ENCODE measurements at places on chromosomes 5 and 9.

GRCh38 chr5:157657516-157657915, 5.3 kb upstream of the SOX30 start:
- no peak for DNase-seq

GRCh38 chr5:178274781-178275537, 42.4 kb upstream of the PHYKPL start:
- no peak for DNase-seq

DNA sequence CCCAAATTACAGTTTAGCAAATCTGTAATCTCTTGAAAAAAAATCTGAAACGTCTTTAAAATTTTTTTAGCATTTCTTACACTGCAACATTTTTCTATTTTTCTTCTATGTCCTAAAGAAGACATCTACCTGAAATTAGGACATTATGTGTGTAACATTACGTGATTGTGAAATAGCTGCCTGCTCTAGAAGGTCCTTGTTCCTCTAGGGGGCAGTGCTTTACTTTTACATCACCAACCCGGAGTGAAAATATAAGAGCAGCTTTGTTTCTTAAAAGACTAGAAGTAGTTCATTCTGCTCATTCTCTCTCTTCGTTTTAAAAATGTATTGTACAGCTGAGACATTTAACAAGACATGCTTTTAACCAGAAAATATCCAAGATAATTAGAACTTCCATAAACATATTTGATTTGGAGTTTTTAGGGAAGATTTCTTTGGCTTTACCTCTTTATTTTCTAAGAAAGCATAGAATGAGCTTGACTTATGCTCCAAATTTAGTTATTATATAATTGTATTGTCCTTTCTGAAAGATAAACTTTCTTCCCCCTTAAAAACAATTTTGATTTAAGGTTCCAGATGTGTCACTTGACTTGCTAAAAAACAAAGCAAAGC, 48.1 kb upstream of the RIOK2 start:
- peak; percentile 13 for DNase-seq

DNA sequence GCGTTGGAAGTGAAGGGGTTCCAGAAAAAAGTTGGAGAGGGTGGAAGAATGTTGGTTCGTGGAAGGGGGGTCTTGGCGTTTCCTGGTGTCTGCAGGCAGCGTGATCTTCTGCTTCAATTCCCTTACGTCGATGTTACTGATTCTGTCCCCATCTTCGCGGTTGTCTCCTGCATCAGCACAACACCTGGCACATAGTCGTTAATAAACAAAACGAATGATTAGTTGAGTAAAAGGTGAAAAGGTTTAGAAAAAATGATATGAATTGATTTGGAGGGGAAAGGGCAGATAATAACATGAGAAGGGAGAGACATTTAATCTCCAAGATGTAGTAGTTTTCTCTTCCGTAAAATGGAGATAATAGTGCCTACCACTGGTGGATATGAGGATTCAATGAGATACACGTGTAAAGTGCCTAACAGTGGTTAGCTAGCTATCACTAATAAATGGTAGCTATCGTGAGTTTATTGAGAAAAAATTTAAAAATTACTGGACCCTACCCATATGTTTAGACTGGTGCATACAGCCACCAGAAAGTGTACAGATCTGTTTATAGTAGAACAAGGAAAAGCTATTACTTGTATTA, 556 bp downstream of the MTREX start:
- no peak for DNase-seq

DNA sequence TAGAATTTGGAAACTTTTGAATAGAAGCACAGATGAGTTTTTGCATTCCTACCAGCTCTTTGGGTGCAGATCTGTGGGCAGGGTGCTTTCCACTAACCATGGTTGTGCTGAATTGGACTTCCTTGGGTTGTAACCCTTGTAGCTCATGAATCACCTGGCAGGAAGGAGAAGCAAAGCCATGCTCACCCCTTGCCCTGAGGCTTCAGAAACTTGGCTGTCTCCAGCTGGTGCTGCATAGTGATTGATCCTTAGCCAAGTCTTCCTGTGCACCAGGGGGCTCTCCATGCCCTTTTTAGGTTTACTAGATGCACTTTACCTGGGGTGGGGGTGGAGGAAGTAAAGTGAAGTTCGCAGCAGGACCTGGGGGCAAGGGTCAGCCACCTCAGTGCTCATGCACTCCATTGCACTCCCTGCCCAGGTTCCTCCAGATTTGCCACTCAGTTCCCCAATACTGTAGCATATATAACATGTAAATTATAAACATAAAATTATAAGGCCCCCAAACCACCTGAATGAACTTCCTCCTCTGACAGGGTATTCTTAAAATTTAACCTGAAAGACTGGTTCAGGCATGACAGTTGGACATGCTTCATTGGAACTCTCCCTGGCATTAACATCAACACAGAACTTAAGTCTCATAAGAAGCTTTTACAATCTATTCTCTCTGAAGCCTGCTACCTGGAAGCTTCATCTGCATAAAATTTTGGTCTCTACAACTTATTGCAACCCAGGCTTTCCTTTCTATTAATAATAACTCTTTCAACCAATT, 25.8 kb upstream of the IFNA14 start:
- no peak for DNase-seq

- DNase-seq: no peak
Observed at GRCh38 chr5:34609951-34610441, 46.1 kb upstream of the RAI14 start.

DNA sequence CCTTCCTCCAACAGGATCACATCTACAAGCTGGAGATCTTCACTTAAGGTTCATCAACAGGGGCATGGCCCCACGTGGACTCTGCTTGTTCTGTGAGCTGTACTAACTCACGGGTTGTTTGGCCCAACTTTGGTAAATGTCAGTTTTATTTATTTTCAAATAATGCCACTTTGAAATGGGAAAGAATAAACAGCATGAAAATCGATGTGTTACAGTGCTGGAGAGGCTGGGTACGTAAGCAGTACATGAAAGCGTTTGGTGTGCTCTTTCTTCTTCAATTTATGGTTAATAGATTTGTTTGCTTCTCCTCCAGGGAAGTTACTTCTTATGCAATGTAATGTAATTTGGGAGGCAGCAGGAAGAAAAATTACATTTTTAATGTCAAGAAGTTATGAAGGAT, 389.9 kb upstream of the DAP start:
- no peak for DNase-seq

GRCh38 chr5:35687961-35688360, 70.3 kb downstream of the SPEF2 start:
- DNase-seq: no peak

DNA sequence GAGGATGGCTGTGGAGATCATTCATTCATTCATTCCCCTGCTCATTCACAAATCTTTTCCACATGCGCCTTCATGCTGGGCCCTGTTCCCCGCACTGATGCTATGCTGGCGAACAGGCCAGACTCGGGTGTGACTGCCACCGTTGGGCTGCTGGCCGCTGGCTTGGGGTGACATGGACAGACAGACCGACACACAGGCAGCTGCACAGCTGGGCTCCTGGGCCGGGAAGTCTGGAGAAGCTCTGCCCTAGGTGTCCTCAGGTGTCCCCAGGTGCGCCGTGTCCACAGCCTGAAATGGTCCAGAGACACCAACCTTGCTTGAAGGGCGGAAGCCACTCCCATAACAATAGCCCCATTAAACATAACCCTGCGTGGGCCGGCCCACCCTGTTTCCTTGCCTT, 35.0 kb upstream of the BARHL1 start:
- DNase-seq: no peak

DNA sequence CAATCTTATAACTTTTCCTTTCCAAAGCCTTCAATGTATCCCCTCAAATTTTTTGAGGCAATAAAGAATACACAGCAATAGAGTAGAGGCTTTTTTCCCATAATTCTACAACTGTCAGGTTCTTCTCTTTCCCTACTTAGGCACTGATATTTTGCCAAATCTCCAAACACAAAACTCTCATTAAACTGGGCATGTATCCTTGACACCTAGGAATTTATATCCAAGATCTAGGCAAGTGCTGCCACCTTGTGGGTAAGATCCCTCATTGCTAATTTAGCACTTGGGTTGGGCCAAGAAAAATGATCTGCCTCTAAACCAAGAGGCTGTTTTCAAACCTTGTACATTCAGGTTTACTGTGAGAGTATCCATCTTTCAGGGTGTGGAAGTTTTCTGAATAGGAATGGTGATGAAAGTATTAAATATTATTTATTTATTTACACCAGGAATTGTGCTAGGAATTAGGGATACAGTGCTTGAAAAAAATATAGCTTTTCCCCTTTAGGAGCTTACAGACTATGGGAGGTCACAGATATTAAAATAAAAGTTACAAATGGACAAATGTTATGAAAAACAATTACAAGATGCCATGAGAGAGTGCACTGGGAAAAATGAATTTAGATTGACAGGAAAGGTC, 17.6 kb downstream of the TSTD2 start:
- peak; percentile 41 for DNase-seq

GRCh38 chr5:31771500-31771899, 132.6 kb downstream of the PDZD2 start:
- DNase-seq: no peak

- no peak for DNase-seq
Observed at GRCh38 chr9:136621734-136622093, 41.0 kb upstream of the EGFL7 start.

- no peak for DNase-seq
Observed at GRCh38 chr5:103505581-103506305, 56.8 kb downstream of the NUDT12 start.

DNA sequence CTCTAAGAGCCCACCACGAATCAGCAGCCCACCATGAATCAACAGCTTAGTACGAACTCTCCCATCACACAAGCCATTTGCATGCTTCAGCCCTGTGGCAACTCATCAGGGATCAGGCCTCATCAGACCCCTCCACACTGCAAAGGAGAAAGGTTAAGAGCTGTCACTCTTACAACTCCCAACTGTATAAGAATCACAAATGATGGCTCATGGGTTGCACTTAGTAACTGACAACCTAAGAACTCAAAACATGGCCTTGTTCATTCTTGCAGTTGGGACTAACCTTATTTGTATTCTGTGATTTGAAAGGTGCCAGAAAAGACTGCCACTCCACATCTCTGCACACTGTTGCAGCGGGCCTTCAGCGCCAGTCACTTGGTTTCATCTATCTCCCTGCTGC, 149.1 kb upstream of the ZNF366 start:
- no peak for DNase-seq

DNA sequence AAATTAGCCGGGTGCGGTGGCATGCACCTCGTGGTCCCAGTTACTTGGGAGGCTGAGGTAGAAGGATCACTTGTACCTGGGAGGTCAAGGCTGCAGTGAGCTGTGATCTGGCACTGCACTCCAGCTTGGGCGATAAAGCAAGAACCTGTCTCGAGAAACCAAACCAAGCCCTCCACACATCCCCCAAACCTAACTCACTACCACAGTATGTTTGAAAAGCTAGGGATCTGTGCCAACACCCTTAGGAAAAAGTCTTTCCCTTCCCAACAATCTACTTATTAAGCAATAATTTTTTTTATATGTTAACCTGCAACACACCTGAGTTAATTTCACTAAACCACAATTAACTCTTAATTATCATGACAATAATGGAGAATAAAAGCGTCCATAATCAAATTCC, 2.2 kb downstream of the UBTD2 start:
- DNase-seq: no peak

DNA sequence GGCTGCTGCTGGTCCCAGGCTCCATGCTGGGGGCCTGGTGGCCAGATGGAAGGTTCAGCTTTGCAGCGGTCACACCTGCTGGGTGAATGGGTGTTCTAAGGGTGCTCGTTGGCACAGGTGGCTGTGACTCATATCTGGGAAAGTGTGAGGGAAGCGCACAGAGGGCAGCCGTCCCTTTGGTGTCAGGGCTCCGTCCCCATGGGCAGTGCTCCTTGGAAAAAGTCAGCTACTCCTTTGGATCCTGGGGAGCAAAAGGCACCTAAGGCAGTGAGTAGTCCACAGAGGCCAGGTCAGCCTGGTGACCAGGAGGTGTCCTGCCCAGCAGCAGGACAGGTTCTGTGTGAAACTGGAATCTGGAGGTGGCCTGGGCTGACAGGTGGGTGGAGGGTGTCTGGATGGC, 18.4 kb upstream of the GBGT1 start:
- no peak for DNase-seq

DNA sequence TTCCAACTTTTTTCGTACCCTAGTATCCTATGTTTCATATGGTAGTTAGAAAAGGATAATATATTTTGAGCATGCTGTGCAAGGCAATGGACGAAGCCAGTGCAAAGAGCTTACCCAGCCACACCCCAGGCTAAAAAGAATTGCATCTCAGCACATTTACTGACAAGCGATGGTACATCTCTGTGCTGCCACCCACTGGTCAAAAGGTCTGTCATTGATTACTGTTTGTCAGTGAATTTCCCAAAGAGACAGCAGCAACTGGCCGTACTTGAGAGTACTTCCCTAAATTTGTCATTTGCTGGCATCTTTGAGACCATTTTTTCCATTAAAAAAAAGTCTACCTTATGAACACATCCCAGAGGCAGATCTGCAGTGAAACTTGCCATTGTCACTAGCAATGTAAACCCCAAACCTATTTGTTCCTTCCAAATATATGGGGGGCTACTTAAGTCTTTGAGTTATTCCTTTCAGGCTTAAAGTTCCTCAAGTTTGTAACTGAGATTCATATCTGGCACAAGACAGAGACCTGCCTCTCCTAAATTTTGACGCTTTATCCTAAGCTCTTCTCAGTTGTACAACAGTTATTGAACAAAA, 184.3 kb downstream of the CTNND2 start:
- no peak for DNase-seq

DNA sequence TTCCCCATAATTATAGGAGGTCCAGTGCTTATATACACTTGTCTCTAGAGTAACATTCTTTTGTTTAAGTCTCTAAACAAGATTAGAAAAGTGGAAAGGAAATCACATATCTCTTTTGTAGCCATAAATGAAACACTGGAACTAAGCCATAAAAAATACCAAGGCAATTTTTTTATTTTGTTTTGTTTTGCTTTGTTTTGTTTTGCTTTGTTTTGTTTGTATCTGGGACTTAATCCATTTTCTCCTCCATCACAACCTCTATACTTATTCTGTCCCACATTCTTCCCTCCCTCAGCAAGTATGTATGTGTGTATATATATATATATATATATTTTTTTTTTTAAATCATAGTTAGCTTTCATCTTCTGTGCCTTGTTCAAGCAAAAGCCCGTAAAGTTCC, 436.6 kb upstream of the MPDZ start:
- DNase-seq: no peak

DNA sequence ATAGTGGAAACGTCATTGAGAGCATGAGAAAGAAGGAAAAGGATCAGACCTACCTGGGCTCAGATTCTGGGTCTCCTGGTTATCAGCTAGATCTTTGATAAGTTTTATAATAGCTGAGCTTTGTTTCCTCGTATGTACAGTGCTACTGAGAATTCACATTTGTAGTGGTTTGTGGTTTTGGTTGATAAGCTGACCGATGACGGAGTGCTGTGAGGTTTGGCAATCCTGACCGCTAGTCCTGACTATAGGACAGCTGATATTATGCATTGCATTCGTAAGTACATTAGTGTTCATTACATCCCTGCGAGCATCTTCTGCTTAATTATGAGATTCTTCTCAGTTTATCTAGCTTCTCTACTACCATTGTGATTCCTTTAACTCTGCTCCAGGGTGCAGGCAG, 190.7 kb upstream of the SLC27A6 start:
- DNase-seq: no peak

DNA sequence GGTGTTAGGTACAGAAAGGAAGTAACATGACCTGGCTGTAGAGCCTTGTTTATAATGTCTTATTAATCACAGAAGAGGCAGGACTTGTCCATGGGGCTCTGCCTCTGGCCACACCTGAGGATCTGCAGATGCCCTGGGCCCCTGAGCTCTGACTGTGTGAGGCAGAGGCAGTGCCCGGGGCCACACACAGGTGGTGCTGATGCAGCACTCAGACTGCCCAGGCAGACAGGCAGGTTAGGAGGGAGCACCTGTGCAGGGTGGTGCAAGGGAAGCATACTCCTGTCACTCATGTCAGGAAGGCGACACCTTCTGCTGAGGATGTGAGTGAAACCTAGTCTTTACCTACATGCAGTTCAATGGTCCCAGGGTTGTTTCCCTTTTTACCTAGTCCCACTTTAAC, 88.7 kb downstream of the CFAP90 start:
- DNase-seq: no peak

Measured in NCI-H1436 treated with DMSO at 0.1 percent for 48 hours (cell line).